ENCODE measurements at places on chromosomes 7 and 10. TPM values are rescaled to one million over a fixed set of nuclear protein-coding genes. Genes with fewer than 3 reads are reported as not detected.

GRCh38 chr10:114110174-114110972 lies 63.6 kb downstream of the CCDC186 start:
- DNase-seq = no peak
- no peaks in the 10 kb centered on the region for H3K36me3 ChIP-seq
- H3K27me3 ChIP-seq = peaks cover 28% of the 10 kb centered on the region
- H3K4me3 ChIP-seq = no peak overlapping the region
- no peak overlapping the region for H3K27ac ChIP-seq

DNA sequence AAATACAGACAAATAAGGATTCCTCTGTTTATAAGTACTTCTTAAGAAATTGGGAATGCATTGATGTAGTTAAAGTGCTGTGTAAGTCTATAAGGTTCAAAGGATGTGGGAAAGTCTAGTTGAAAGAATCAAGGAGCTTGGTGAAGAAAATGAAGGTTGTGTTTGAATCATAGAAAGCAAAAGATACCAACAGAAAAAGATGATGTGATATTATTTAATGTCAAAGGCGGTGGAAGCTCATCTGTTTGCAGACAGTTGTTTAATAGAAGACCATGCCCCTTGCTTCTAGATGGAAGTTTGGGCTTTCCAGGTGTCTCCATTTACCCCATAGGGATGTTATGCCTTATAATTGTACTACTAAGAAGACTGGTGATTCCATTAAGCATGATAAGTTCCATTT lies 150.3 kb downstream of the CCSER2 start:
- DNase-seq = no peak
- peaks cover 13% of the 10 kb centered on the region for H3K36me3 ChIP-seq
- H3K4me1 ChIP-seq = peaks cover 19% of the 10 kb centered on the region
- no peak overlapping the region for H3K4me3 ChIP-seq

DNA sequence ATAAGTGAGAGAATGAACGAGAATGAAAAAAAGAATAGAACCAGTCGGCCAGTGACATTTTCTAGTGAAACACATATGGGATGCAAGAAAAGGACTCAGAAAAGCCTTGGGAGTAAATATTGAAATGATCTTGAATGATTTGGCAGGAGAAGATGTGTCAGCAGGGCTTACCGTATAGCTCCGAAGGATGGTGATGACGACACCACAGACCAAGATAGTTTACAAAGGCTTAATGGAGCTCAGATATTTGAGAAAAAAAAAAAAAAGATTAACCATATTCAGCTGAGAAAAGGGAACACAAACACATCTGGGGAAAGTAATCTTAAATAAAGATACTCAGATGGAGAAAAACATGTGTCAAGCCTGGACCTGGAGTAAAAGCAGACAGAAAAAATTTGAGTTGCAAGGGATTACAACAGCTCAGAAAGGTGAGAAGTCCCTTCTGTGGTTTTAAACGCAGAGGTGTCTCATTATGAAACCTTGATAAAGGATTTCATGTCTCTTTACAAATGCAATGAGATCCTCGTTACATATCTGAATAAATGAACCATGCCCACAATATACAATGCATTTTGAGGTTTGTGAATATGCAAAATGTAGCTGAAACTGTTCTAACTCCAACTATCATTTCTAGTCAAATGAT lies 36.0 kb downstream of the DNAJB9 start:
- H3K4me1 ChIP-seq = peaks cover 2% of the 10 kb centered on the region
- H3K27ac ChIP-seq = no peak overlapping the region
- no peak overlapping the region for H3K4me3 ChIP-seq
- peaks cover 2% of the 10 kb centered on the region for H3K36me3 ChIP-seq
- H3K27me3 ChIP-seq = peaks cover 37% of the 10 kb centered on the region

The UPK3B gene
- 1.8 TPM for total RNA-seq

The CHST15 gene
- 0.26 TPM for total RNA-seq

The CLDN4 gene
- total RNA-seq = 0.23 TPM

The PSD gene
- total RNA-seq = 2.9 TPM

DNA sequence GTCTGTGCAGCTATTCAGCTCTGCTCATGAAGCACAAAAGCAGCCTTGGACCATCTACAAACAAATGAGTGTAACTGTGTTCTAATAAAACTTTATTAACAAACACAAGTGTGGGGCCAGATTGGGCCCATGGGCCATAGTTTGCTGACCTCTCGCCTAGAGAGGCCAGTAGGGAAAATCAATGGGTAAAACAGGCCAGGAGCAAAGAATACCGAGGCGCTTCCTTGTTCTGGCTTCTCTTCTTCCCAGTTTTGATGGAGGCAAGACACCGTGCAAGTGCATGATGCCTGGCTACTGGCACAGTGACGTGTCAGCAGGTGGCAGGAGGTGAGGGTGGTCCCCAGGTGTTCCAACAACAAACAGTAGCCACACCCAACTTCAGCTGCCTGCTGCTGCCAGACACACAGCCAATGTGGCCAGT lies 94.3 kb upstream of the SDK1 start:
- H3K4me1 ChIP-seq = peaks cover 3% of the 10 kb centered on the region
- H3K36me3 ChIP-seq = no peaks in the 10 kb centered on the region
- DNase-seq = no peak
- H3K4me3 ChIP-seq = no peak overlapping the region
- peaks cover 20% of the 10 kb centered on the region for H3K27me3 ChIP-seq

The TMEM176B gene
- not detected for total RNA-seq

GRCh38 chr10:90849956-90850749 lies 7.7 kb downstream of the HTR7 start:
- DNase-seq = no peak
- H3K27ac ChIP-seq = no peak overlapping the region
- H3K36me3 ChIP-seq = no peaks in the 10 kb centered on the region
- peaks cover 27% of the 10 kb centered on the region for H3K27me3 ChIP-seq

The C10orf105 gene
- 0.31 TPM for total RNA-seq

The PHYH gene
- total RNA-seq = 10.9 TPM

GRCh38 chr10:14543046-14543903 lies 212.6 kb upstream of the FRMD4A start:
- H3K4me3 ChIP-seq = peak overlapping the region; percentile 63
- peak overlapping the region; percentile 99 for H3K27ac ChIP-seq
- no peaks in the 10 kb centered on the region for H3K27me3 ChIP-seq
- H3K4me1 ChIP-seq = peaks cover 73% of the 10 kb centered on the region

GRCh38 chr7:134051020-134051419 lies 76.1 kb upstream of the LRGUK start:
- no peaks in the 10 kb centered on the region for H3K4me1 ChIP-seq
- no peaks in the 10 kb centered on the region for H3K27me3 ChIP-seq
- no peak overlapping the region for H3K27ac ChIP-seq
- no peak for DNase-seq

GRCh38 chr7:80334908-80335307 lies 177.0 kb downstream of the GNAT3 start:
- no peaks in the 10 kb centered on the region for H3K27me3 ChIP-seq
- no peaks in the 10 kb centered on the region for H3K36me3 ChIP-seq
- H3K4me3 ChIP-seq = no peak overlapping the region
- no peak for DNase-seq
- H3K4me1 ChIP-seq = no peaks in the 10 kb centered on the region
- no peak overlapping the region for H3K27ac ChIP-seq

GRCh38 chr7:128139406-128139805 lies 101.7 kb upstream of the LEP start:
- H3K4me1 ChIP-seq = peaks cover 7% of the 10 kb centered on the region
- no peak for DNase-seq
- peaks cover 2% of the 10 kb centered on the region for H3K36me3 ChIP-seq
- no peak overlapping the region for H3K4me3 ChIP-seq
- no peak overlapping the region for H3K27ac ChIP-seq
- H3K27me3 ChIP-seq = peaks cover 38% of the 10 kb centered on the region

DNA sequence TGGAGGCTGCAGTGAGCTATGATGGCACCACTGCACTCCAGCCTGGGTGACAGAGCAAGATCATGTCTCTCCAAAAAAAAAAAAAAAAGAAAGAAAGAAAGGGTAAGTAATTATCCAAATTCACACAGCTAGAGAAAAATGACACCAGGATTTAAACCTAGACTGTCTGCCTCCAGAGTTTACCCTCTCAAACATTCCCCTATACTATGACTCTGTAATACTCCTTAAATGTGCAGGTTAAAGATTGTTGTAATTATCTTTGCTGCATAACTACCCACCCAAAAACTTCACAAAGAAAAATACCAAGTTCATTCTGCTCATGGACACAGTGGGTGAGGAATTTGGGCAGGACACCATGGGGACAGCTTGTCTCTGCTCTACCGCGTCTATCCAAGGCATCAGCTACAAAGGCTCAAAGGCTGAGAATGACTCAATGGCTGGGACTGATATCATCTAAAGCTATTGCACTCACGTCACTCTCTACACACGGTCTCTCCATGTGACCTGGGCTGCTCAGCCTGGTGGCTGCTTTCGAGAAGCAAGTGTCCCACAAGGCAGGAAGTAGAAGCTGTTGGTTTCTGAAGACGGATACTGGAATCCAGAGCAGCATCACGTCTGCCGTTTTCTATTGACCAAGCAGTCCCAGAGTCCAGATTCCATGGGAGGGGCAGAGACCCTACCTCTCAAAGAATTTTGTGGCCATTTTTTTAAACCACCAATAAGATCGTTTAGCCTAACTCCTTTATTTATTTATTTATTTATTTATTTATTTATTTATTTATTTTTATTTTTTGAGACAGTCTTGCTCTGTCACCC lies 185.7 kb upstream of the AUTS2 start:
- no peak overlapping the region for H3K4me3 ChIP-seq
- no peaks in the 10 kb centered on the region for H3K27me3 ChIP-seq
- DNase-seq = no peak
- H3K4me1 ChIP-seq = no peaks in the 10 kb centered on the region
- no peaks in the 10 kb centered on the region for H3K36me3 ChIP-seq
- H3K27ac ChIP-seq = no peak overlapping the region

- no peaks in the 10 kb centered on the region for H3K4me1 ChIP-seq
- H3K4me3 ChIP-seq = no peak overlapping the region
- DNase-seq = no peak
- H3K36me3 ChIP-seq = no peaks in the 10 kb centered on the region
- peaks cover 39% of the 10 kb centered on the region for H3K27me3 ChIP-seq
- no peak overlapping the region for H3K27ac ChIP-seq
Observed at GRCh38 chr7:27064661-27065060, 31.1 kb downstream of the HOXA1 start.

DNA sequence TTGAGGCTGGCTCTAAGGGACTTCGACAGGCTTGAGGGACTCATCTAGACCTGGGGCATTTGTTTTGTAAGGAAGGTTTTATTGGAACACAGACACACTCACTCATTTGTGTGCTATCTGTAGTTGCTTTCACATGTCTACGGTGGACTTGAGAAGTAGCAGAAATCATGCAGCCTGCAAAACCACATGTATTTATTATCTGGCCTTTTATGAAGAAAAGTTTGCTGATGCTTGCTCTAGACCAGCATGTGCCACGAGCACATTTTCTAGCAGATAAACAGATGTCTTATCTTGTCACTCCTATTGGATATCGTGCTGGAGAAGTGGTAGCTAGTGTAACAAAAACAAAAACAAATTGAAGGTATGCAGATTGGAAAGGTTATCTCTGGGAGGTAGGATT lies 9.8 kb downstream of the UPP1 start:
- peaks cover 20% of the 10 kb centered on the region for H3K36me3 ChIP-seq
- peak overlapping the region; percentile 75 for H3K4me3 ChIP-seq
- peaks cover 56% of the 10 kb centered on the region for H3K4me1 ChIP-seq
- H3K27me3 ChIP-seq = no peaks in the 10 kb centered on the region
- no peak for DNase-seq

GRCh38 chr7:112156412-112156811 lies 49.8 kb downstream of the DOCK4 start:
- peaks cover 30% of the 10 kb centered on the region for H3K27me3 ChIP-seq
- H3K4me1 ChIP-seq = no peaks in the 10 kb centered on the region
- no peak overlapping the region for H3K4me3 ChIP-seq
- no peaks in the 10 kb centered on the region for H3K36me3 ChIP-seq

- no peaks in the 10 kb centered on the region for H3K27me3 ChIP-seq
- H3K27ac ChIP-seq = no peak overlapping the region
- H3K4me3 ChIP-seq = no peak overlapping the region
- H3K4me1 ChIP-seq = no peaks in the 10 kb centered on the region
Observed at GRCh38 chr7:117338020-117338419, 15.2 kb upstream of the WNT2 start.

The SLC18A2 gene
- total RNA-seq = 0.20 TPM

The RNF32 gene
- 1.7 TPM for total RNA-seq

GRCh38 chr7:82740246-82740848 lies 296.8 kb upstream of the CACNA2D1 start:
- DNase-seq = no peak
- no peaks in the 10 kb centered on the region for H3K36me3 ChIP-seq
- H3K4me3 ChIP-seq = no peak overlapping the region

DNA sequence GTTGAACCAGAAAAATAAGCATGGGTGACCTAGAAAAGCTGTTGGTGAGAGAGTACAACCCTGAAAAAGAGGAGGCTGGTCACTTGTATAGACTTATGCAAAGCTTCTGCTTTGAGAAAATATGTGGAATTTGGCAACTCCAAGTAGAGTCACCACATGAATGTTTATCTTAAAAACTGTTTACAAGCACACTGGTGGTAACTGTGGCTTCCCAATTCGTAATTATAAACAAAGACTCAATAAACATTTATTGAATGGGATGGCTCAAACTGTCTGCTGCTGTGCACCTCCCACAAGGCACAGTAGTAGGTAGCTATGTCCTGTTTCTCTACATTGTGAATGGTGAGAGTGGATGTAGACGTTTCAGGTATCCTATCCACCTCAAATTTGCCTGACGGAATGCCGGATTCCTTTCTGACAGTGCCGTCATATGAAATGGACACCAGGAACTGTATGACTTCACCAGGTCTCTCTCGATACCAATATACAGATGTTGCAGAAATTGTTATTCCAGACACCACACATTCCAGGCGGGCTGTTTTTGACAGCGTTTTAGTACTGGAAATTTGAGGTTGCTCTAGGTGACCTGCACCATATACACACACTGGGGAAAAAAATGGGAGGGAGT lies 43.4 kb upstream of the TARP start:
- H3K4me3 ChIP-seq = no peak overlapping the region
- H3K27me3 ChIP-seq = no peaks in the 10 kb centered on the region
- DNase-seq = no peak
- H3K4me1 ChIP-seq = peaks cover 4% of the 10 kb centered on the region
- H3K36me3 ChIP-seq = no peaks in the 10 kb centered on the region
- H3K27ac ChIP-seq = no peak overlapping the region

GRCh38 chr7:26629696-26630095 lies 234.7 kb downstream of the SKAP2 start:
- peaks cover 22% of the 10 kb centered on the region for H3K27me3 ChIP-seq
- no peak overlapping the region for H3K4me3 ChIP-seq
- no peak overlapping the region for H3K27ac ChIP-seq
- H3K36me3 ChIP-seq = no peaks in the 10 kb centered on the region
